Stimulated activated CD8-positive, alpha-beta memory T cell treated with anti-CD3 and anti-CD28 coated beads, Interleukin-4, amount 100 ng/mL, for 1 hour (primary cell): ENCODE measurements at places on chromosomes 5 and 9.

GRCh38 chr5:74322191-74322590 is 318.3 kb downstream of the ENC1 start:
- DNase-seq = no peak

- no peak for DNase-seq
Measured at GRCh38 chr9:114612272-114612923, 1.3 kb downstream of the TMEM268 start.

DNA sequence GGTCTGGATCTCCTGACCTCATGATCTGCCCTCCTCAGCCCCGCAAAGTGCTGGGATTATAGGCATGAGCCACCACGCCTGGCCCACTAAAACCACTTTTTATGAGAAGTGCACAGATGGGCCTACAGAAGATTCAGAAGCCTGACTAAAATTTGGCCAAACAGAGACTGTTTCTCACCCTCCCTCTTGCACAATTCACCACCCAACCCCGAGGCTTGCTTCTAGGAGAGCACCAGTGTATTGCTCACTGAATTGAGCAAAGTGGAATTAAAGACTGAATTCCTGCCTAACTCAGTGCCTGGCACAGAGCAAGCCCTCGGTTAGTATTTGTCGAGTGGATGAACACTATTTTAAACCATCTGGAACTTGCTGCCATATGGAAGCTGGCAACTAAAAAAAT is 3.4 kb upstream of the DCTN4 start:
- DNase-seq = no peak

GRCh38 chr9:23823986-23824829 is 1.8 kb downstream of the ELAVL2 start:
- DNase-seq = no peak

GRCh38 chr5:149559706-149560105 is 8.5 kb upstream of the CSNK1A1 start:
- no peak for DNase-seq

GRCh38 chr5:140551872-140552271 is 4.4 kb downstream of the EIF4EBP3 start:
- no peak for DNase-seq

DNA sequence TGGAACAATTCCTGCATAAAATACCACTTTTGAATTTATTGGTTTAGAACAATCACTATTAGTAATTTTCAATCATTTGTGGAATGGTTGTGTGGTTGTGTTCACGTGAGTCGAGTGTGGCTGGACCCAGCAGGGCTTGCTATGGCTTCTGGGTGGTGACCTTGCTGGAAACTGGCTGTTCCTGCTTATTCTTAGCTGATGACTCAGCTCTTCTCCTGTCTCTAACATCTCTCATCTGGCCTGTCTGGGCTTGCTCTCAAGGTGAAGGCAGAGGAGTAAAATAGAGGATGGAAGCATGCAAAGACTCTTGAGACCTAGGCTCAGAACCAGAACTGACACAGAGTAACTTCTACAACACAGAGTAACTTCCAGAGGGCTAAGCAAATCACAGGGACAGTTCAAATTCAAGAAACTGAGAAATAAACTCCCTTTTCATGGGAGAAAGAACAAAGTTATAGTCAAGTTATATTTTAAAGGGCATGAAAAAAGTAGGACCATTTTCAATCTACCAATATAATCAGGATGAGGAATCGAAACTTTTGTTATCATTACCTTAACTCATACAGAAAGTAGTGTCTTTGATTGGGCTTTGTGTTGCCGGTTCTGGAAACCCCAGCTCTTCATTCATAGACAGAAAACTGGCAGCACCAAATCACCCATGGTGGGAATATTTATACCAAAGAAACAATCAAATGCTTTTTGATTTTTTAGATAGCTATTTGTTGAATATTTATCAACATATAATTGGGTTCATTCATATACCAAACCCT is 665.1 kb downstream of the CDH18 start:
- no peak for DNase-seq
